ENCODE measurements at places on chromosomes 1 and 21.

DNA sequence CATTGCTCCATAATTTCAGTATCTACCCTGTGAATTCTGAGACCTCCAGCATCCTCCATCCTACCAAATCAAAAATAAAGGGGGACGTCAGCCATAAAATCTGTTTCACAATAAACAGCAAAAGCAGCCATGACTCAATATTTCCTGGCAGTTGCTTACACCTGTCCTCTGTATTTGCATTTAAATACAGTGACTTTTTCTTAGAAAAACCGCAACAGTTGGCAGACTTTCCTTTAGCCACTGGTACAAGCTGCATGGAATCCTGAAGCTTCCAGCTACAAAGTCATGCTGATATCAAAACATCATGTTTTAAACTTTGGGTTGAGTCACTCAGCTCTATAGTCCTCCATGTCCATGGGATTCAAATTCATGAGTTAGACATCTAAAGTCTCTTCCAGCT lies 278.0 kb upstream of the KAZN start:
- no peak for DNase-seq

GRCh38 chr1:58784758-58785441 lies 1.1 kb upstream of the JUN start:
- DNase-seq: peak; percentile 73

GRCh38 chr1:189782295-189782694 lies 695.4 kb downstream of the BRINP3 start:
- DNase-seq: no peak

DNA sequence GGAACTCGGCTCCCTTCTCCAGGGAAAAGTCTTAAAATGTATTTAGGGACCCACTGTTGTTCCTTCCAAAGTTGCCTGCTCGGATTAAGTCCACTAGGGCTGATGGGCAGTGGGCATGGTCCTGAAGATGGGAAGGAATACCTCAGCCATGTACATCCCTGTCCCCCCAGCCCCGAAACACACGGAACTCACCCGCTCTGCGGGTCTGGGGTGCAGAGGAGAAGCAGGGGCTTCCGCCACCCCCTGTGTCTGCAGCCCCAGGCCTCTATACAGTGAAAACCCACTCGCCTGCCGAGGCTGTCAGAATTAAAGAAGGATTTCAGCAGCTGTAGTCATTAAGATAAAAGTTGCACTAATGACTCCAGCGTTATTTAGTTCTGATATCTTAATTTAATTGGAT lies 212.6 kb upstream of the VAMP3 start:
- DNase-seq: no peak

DNA sequence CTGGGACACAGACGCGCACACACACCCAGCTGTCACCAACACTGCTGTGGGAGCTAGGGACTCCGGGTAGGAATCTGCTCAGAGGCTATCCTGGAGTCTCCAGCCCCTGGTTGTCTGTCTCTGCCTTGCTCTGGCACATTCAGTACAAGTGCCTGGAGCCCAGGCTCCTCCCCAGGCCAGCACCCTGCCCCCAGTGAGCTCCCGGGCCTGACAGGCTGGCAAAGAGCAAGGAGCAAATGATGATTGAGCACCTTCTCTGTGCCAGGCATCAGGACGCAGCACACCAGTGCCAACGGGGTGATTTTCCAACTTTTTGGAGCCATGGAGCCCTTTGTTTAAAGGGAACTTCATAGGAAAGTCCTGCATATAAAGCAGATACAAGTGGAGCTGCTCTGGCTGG lies 6.5 kb downstream of the CNTN2 start:
- no peak for DNase-seq

DNA sequence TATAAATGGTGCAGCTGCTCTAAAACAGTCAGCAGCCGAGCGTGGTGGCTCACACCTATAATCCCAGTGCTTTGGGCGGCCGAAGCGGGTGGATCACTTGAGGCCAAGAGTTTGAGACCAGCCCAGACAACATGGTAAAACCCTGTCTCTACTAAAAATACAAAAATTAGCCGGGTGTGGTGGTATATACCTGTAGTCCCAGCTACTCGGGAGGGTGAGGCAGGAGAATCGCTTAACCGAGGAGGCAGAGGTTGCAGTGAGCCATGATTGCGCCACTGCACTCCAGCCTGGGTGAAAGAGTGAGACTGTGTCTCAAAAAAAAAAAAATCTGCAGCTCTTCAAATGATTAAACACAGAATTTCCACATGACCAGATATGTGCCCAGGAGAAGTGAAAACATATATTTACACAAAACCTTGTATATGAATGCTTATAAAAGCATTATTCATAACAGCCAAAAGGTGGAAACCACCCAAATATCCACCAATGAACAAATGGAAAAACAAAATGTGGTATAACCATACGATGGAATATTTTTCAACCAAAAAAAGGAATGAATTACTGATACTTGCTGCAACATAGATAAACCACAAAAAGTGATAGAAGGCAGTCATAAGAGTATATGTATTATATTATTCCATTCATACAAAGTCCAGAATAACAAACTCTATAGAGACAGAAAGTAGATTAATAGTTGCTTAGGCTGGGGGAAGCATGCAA lies 14.1 kb downstream of the EPS15 start:
- no peak for DNase-seq

GRCh38 chr1:22976461-22977243 lies 4.0 kb upstream of the LACTBL1 start:
- DNase-seq: peak; percentile 9

GRCh38 chr1:197637406-197637805 lies 137.9 kb downstream of the DENND1B start:
- DNase-seq: no peak

DNA sequence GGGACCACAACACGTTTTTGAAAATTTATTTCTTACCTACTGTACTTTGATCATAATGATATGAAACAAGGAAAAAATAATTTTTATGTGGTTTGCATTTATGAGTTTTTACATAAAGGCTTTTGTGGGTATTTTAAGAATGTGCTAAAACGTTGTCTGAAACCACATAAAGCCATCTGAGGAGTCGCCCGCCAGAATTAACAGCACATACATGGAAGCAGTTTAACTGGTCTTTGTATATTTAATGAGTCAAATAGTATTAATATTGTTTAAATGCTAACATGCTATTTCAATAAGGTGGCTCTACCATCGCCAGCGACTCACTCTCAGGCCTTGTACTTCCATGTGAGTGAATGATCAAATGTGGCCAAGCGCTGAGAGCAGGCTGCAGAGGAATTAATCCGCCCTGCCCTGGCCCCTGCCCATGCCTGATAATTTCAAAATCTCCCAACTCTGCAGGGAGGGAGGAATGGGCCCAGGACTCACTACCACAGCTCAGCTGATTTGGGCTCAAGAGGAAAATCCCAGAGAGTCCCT lies 49.6 kb downstream of the SLC66A1 start:
- DNase-seq: no peak

DNA sequence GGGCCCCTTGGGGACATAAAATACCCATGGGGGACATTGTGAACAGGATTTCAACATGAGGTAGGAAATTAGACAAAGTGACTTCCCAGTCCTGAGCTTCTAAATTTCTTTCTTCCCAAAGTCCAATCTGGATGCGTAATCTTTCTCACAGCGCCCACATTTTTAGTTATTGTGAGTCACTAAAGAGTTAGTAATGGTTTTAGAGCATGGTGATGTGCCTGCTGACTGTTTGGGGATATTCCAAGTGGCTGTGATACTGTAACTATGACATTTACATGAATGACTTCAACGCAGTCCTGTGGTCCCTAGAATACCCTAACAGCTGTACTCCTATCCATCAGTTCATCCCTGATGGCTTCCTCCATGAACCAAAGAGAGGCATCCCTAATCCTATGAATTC lies 224.0 kb upstream of the COA6 start:
- no peak for DNase-seq

GRCh38 chr1:3410142-3410925 lies 44.1 kb upstream of the ARHGEF16 start:
- no peak for DNase-seq

DNA sequence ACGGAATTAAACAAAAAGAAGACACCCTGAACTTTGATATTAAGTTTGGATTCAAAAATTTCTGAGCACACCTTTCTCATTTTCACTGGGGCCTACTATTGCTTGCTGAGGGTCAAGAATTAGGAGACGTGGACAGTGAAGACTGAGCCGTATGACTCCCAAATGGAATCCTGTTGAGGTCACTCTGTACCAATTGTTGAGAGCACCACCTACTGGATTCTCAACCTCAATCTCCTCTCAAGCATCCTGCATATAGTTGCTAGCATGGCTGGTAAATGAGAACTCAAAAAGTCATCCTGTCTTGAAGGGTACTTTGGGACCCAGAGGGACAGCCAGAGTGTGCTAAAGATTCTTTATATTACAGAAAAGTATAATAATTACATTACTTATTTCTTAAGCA lies 20.2 kb upstream of the MTR start:
- DNase-seq: no peak

DNA sequence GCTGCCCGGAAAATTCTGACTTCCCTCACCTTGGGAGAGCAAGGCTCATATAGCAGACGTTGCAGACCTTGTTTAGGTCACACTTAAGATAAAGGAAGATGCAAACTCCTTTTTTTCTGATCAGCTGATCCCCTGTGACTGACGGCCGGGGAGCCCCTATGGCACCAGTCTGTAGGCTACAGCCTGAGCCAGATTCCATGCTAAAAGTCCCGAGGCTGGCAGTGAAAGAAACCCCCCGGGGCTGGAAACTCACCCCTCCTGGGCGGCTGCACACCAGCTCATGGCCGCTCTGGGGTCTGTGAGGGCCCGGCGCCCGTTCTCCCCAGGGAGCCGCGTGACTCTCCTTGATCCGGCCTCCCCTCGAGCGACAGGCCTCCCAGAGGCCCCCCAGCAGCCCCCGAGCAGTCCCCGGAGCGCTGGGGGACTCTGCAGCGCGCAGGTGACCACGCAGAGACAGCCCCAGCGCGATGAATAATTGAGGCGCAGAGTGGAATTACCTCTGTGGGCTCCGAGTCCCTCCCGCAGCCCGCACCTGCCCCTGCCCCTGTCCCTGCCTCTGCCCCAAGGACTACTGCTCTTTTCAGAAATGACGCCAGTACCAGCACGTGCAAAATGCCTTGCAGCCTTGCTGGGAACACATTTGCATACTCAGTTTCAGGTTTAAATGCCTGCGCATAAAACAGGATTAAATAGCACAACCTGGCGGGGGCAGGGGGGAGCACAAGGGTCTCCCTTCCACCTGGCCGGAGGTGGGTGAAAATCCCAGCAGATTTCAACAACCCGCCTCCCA lies 62.6 kb upstream of the CLDN14 start:
- no peak for DNase-seq

All from activated T-helper 1 cell treated with anti-CD3 and anti-CD28 coated beads, Interleukin-2, amount 50 U/mL, for 16 hours (primary cell).